ENCODE measurements at places on chromosomes 1 and 21.
A peak's percentile ranks its signal among the peaks of the same experiment; 100 is the strongest.

- DNase-seq = no peak
Observed at GRCh38 chr1:177914603-177915002, 55.3 kb downstream of the SEC16B start.

GRCh38 chr1:110242731-110243130, 32.6 kb downstream of the KCNC4 start:
- no peak for DNase-seq

DNA sequence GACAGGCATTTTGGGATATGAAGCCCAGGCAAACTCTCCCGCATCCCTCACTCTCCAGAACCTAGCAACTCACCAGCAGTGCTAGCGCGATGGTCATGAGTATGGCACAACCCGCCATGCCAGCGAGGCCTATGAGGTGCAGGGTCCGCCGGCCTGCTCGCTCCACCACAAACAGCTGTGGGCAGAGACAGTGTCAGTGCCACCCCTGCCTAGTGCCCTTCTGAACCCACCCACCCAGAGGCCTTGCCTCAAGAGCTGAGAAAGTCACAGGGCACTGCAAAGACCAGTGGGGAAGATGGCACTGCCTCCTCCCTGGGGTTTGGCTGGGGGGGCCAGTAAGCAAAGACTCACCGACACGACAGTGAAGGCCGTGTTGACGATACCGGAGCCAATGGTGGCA, 29.8 kb downstream of the SLC2A1 start:
- no peak for DNase-seq

DNA sequence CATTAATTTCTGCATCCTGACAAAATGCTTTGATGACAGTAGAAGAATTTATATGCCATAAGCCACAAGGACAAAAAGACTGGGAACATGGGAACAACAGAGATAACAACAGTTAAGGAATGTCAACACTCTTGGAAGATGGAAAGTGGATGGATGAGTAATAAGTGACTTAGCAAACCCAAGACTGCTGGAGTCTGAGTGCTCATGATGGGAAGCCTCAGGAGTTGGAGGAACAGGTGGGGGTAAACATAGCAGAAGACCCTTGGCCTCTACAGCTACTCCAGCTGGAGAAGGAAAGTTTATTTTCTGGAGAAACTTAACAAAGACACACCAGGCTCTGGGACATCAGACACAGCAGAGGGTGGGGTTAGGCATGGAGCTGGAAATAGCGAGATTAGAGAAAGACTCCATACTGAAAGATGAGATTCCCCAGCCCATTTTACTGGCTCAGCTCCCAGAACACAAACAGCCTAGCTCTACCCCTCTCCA, 13.6 kb downstream of the G0S2 start:
- DNase-seq = no peak

DNA sequence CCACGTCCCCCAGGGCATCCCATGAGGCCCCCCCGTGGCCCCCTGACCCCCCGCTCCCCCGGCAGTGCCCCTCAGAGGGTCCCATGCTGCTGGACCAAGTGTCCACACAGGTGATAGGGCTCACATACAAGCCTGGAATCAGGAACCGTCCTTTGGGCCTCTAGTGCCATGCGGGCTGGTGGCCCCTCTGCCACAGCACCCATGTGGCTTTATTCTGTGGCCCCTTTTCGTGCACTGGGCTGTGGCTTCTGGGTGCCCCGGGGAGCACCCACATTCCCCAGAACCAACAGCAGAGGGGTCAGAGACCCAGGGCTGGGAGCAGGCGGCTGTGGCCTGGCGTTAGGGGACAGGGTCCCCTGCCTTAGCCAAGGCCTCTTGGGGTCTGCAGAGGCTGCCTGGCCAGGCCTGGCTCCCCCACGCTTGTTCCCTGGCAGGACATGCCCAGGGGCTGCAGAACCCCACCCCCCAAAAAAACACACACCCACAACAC, 31.7 kb downstream of the SLC19A1 start:
- no peak for DNase-seq

DNA sequence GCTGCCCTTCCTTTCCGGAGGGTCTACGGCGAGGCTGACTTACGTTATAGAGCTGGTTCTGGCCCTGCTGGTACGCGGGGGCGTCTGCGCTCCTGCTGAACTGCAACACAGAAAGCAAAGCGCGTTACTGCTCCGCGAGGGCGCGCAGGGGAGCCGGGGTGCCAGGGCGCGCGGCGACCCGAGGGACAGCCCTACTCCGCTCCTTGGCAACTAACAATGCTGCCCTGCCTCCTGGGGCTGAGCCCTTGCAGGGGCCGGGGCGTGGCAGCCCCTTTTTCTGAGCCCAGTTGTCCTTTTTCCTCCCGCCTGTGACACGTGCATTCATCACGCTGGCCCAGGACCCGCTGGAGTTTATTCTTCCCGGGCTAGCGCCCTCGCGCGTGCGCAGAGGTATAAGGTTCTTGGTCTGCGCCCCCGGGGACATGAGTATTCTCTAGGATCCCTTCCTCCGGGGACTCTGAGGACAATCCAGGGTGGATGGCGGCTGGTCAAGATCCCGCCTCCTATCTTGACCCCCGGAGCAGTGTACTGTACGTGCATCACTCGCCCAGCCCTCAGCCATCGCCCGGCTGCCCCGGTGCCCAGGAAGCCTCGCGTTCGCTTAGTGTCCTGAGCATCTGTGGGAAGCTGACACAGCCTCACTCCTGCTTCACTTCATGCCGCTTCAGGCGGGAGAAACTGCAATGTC, 78.9 kb downstream of the CD247 start:
- DNase-seq = peak; percentile 78

GRCh38 chr1:156659988-156660751, 17.0 kb downstream of the NES start:
- peak; percentile 98 for DNase-seq

GRCh38 chr1:15231714-15232201, 15.3 kb upstream of the FHAD1 start:
- no peak for DNase-seq
